Activated CD8-positive, alpha-beta T cell treated with anti-CD3 and anti-CD28 coated beads for 36 hours (primary cell): ENCODE measurements at places on chromosomes 6 and 20. TPM values are rescaled to one million over a fixed set of nuclear protein-coding genes. Genes with fewer than 3 reads are reported as not detected.
A peak's percentile ranks its signal among the peaks of the same experiment; 100 is the strongest.

DNA sequence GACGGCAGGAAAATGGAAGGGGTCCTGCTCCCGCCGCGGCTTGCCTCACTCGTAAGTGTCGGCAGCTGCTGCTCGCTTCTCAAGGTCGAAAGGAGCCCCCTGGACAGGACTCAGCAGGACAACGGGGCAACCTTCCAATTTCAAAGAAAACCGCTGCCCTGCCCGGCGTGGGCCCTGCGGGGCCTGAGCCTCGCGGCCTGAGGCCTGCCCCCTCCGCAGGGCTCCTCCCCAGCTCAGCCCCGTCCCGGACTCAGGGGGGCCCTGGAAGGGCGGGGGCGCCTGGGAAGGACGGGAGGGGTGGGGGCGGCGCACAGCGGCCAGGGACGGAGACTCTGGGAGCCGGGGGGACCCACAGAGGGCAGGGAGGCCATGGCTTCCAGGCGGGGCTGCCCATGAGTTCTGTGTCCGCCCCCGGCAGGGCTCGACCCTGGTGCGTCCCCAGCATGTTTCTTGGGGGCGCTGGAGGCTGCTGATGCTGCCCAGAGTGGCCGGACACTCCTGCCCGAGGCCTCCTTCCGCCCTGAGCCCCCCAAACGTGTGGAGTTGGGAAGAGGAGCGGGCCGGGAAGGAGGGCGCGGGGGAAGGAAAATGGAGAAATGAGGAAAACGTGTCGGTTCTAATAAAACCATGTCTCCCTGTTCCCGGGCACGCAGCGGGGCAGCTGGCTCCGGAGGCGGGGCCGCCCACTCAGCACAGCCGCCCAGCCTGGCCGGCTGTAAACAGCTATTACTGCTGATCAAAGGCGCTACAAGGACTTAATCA lies 114.6 kb downstream of the DLL1 start:
- H3K36me3 ChIP-seq, result no peaks in the 10 kb centered on the region
- H3K27me3 ChIP-seq, result peaks cover 5% of the 10 kb centered on the region
- no peak overlapping the region for H3K27ac ChIP-seq
- H3K4me3 ChIP-seq, result no peak overlapping the region

GRCh38 chr6:10725044-10725443 lies 2.2 kb downstream of the TMEM14C start:
- H3K36me3 ChIP-seq, result peaks cover 30% of the 10 kb centered on the region
- H3K4me1 ChIP-seq, result peaks cover 37% of the 10 kb centered on the region
- no peak overlapping the region for H3K4me3 ChIP-seq
- no peak overlapping the region for H3K27ac ChIP-seq

DNA sequence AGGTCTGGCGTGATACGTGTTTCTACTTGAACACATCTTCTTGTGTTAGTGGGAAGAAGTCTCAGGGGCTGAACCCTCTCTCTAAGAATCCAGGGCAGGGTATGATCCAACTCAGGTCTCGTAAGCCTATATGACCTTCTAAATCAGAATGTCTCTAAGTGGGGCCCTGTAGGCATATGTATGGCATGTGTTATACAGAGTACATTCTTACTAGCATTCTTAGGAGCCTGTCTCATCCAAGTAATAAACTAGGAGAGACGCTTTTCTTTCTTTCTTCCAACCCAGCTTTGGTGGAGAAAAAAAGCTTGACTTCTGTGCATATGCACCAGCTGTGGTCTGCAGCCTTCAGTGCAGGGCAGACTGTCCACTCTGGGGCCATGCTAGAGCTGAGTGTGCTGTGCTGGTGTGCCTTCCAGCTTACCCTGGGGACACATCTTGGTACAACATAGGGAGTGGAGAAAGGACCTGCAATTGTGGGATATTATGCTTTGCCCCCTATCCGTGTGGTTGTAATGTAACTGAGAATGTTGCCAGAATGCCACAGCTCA lies 47.3 kb downstream of the L3MBTL3 start:
- H3K36me3 ChIP-seq, result peaks cover 17% of the 10 kb centered on the region
- H3K4me1 ChIP-seq, result no peaks in the 10 kb centered on the region
- no peak for DNase-seq
- H3K27ac ChIP-seq, result no peak overlapping the region
- H3K4me3 ChIP-seq, result no peak overlapping the region

DNA sequence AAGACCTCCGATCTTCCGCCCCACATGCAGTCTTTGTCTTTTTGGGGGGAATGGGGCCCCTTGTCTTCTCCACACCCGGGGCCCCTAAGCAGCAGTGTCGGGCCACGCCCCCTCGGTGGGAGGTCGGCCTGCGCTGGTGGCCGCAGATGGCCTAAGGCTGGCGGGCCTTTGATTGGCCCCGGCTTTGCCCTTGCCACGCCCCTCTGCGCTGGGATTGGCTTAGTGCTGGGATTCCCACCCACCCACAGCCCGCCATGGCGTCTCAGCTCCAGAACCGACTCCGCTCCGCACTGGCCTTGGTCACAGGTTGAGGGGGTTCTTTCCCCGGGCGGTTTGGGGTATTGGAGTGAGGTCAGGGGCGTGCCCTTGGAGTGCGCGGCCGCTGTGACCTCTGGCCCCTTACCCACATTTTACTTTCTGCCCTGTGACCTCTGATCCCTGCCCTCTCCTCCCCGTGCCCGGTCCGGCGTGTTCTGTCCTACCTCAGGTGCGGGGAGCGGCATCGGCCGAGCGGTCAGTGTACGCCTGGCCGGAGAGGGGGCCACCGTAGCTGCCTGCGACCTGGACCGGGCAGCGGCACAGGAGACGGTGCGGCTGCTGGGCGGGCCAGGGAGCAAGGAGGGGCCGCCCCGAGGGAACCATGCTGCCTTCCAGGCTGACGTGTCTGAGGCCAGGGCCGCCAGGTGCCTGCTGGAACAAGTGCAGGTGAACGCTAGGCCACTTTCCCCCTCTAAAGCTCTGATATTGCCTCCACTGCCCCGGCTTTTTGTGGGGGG lies at the start of gene HSD17B8:
TSS of gene HSD17B8 (plus strand) at position 241 of the 776 bp plus-strand sequence. CDS start at position 255, 14 bp downstream.
- H3K27ac ChIP-seq, result peak within 1 kb of the TSS; percentile 99
- peaks cover 60% of the 10 kb centered on the region for H3K4me1 ChIP-seq
- DNase-seq, result peak; percentile 98
- no peaks in the 10 kb centered on the region for H3K27me3 ChIP-seq
- peak within 1 kb of the TSS; percentile 98 for H3K4me3 ChIP-seq

- H3K27me3 ChIP-seq, result peaks cover 11% of the 10 kb centered on the region
- no peak overlapping the region for H3K27ac ChIP-seq
- no peaks in the 10 kb centered on the region for H3K36me3 ChIP-seq
- H3K4me3 ChIP-seq, result no peak overlapping the region
These were observed 73.1 kb upstream of the ISM1 start for GRCh38 chr20:13147971-13148370.

DNA sequence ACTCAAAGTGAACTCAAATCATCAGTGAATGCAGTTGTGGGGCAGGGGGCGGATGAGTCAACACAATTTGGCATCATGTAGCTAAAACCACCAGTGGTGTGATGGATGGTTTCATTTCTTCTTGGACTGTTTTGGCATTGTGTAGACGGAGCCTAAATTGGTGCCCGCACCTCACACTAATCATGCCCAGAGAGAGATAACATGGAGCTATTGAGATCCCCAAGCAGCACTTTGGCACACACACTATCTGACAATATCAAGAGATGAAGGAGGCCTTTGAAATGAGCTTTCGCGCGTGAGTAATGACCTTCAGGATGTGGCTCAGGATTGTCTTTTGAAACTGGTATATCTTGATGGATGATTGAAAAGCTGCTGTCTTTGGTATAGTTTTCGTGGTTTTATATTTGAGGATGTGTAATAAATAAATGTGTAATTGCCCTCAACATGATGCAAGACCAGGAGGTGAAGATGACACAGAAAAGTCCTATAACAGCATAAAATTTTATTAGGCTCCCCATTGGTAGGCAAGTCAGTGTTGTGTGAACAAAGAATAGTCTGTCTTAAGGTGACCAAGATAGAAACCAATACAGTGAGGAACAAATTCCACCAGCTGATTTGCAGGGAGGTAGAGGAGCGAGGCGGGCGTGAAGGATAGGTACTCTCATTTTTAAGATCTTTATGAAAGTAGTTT lies 174.2 kb downstream of the TSHZ2 start:
- peaks cover 7% of the 10 kb centered on the region for H3K27me3 ChIP-seq
- peak overlapping the region; percentile 73 for H3K27ac ChIP-seq
- no peaks in the 10 kb centered on the region for H3K36me3 ChIP-seq
- peak; percentile 69 for DNase-seq
- H3K4me1 ChIP-seq, result peaks cover 25% of the 10 kb centered on the region

DNA sequence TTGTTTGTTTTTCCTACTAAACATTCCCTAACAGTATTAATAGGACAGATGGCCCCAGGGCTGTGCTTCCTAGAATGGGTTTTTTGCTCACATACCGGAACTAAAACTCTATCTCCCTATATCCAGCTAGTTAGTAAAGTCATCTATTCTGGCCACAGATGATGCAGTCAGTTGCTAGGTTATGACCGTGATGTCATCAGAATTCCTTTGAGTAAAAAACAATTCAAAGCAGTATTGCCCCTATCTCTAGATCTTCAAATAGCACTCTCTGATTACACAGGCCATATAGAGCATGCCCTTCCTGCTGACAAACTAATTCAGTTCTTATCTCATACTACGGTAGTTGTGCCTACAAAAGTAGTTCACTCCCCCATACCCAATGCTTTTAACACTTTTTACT lies 17.9 kb upstream of the ZNF451 start:
- H3K27me3 ChIP-seq, result no peaks in the 10 kb centered on the region
- DNase-seq, result no peak
- no peaks in the 10 kb centered on the region for H3K4me1 ChIP-seq
- no peak overlapping the region for H3K27ac ChIP-seq
- peaks cover 4% of the 10 kb centered on the region for H3K36me3 ChIP-seq

GRCh38 chr20:19764207-19764606 lies 6.1 kb downstream of the RIN2 start:
- no peak overlapping the region for H3K27ac ChIP-seq
- no peak for DNase-seq
- H3K27me3 ChIP-seq, result peaks cover 22% of the 10 kb centered on the region
- H3K36me3 ChIP-seq, result no peaks in the 10 kb centered on the region
- H3K4me3 ChIP-seq, result no peak overlapping the region
- no peaks in the 10 kb centered on the region for H3K4me1 ChIP-seq

GRCh38 chr6:14965424-14966075 lies 280.3 kb upstream of the JARID2 start:
- DNase-seq, result no peak
- H3K4me3 ChIP-seq, result no peak overlapping the region
- H3K4me1 ChIP-seq, result no peaks in the 10 kb centered on the region

GRCh38 chr6:125516644-125517043 lies 214.9 kb upstream of the HDDC2 start:
- H3K27ac ChIP-seq, result no peak overlapping the region
- no peaks in the 10 kb centered on the region for H3K4me1 ChIP-seq
- no peak for DNase-seq
- no peaks in the 10 kb centered on the region for H3K36me3 ChIP-seq
- H3K4me3 ChIP-seq, result no peak overlapping the region

GRCh38 chr6:157558049-157558448 lies 177.1 kb downstream of the ZDHHC14 start:
- no peak overlapping the region for H3K27ac ChIP-seq
- H3K36me3 ChIP-seq, result no peaks in the 10 kb centered on the region
- no peak overlapping the region for H3K4me3 ChIP-seq
- no peaks in the 10 kb centered on the region for H3K27me3 ChIP-seq
- peaks cover 45% of the 10 kb centered on the region for H3K4me1 ChIP-seq

- DNase-seq, result no peak
- H3K4me3 ChIP-seq, result no peak overlapping the region
- H3K27me3 ChIP-seq, result no peaks in the 10 kb centered on the region
- H3K4me1 ChIP-seq, result peaks cover 4% of the 10 kb centered on the region
These were observed 8.2 kb upstream of the BPIFB4 start for GRCh38 chr20:33071198-33071597.

GRCh38 chr6:18122128-18123093 lies at the start of gene NHLRC1:
TSS of gene NHLRC1 (minus strand) at chr6:18122677. CDS start at chr6:18122606, 71 bp downstream.
- H3K27me3 ChIP-seq, result peaks cover 21% of the 10 kb centered on the region
- H3K27ac ChIP-seq, result no peak within 1 kb of the TSS
- H3K36me3 ChIP-seq, result peaks cover 2% of the 10 kb centered on the region
- peak; percentile 89 for DNase-seq
- H3K4me3 ChIP-seq, result peak within 1 kb of the TSS; percentile 58

DNA sequence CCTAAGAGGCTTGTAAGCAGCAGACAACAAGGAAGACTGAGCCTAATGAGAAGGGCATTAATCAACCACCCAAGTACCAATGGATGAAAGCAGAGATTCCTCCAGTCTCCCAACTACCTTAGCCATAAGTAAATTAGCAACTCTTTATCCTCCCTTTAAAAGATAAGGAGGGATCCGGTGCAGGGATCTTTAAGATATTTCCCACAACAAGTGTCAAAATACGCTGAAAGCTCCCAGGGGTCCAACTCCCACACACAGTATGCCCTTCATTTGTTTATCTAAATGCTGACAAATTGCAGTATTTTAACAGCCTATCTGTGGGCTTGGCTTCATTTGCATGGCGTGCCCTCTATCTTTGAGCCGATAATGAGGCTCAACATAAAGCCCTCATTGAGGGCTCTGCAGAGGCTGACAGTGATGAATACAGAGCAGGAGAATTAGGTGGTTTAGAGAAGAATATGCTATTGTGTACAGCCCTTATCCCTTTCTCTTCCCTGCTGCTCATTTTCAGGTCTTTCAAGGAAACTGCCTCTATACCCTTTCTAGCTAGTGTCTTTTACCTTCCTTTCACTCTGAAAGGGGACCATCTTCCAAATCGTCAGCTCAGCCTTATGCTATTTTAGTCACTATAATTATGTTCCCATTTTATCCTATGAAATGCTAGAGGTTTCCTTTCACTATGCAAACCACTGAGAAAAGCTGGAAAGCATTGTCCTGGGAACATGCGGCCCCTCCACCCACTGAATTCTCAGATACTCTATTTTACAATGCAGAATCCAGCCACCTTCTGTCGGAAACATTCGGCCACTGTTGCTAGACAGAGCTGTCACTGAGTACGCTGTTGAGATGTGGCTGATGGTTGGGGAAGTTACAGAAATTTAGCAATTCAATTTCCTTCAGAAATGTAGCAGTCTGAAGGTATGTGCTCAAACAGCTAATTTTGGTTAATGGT lies 575.2 kb upstream of the JAG1 start:
- H3K27me3 ChIP-seq, result no peaks in the 10 kb centered on the region
- no peaks in the 10 kb centered on the region for H3K4me1 ChIP-seq
- no peak overlapping the region for H3K27ac ChIP-seq
- H3K4me3 ChIP-seq, result no peak overlapping the region
- no peaks in the 10 kb centered on the region for H3K36me3 ChIP-seq
- no peak for DNase-seq

DNA sequence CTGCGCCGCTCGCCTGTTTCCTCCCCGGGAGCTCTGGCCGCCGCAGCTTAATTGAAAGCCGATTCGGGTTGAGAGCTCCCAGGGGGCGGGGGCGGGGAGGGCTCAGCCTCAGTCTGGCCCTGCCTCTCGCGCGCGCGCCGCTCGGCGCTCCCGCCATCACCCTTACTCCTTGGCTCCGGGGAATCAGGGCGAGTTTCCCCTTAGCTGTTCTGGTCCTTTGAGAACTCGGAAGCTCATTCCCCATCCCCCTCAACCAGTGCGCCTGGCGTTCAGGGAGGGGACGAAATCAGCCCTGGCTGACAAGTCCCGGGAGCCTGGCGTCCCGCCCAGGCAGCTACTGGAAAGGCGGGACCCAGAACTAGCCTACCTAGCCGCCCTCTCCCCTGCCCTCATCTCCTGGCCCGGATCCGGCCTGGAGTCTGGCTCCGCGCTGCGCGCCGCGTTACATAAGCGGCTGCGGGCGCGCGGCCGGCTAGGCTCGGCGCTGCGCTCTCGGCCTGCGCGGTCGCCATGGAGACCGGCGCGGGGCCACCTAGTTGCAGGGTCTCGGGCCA lies 2.8 kb downstream of the SLC12A5 start:
- no peak for DNase-seq
- H3K36me3 ChIP-seq, result no peaks in the 10 kb centered on the region
- H3K4me1 ChIP-seq, result no peaks in the 10 kb centered on the region
- H3K27ac ChIP-seq, result no peak overlapping the region

The SIRPD gene
- not detected for total RNA-seq

The PREP gene
- total RNA-seq, result 46.4 TPM

The RNF5 gene
- 57.9 TPM for total RNA-seq

The DEFB124 gene
- not detected for total RNA-seq
